ENCODE measurements at places on chromosomes 2 and 18.

GRCh38 chr18:79050005-79050404, 19.2 kb upstream of the ATP9B start:
- DNase-seq, result no peak

DNA sequence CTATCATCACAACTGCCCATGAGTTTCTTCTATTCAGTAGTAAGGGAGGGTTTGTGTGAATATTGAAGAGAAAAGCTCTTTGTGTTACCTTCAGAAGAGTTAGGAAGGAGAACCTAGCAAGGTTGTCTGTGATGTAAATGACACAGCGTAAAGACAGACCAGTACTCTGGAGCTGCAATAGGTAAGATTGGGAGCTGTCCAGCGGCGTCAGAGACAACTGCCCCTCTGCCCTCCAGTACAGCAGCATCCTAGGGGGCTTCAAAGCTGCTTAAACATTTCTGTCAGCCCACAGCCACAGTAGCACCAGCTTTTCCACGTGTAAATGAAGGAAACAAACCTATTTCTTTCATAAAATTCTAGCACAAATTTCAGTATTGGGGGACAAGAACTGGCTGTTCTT, 34.5 kb downstream of the NYAP2 start:
- DNase-seq, result no peak

DNA sequence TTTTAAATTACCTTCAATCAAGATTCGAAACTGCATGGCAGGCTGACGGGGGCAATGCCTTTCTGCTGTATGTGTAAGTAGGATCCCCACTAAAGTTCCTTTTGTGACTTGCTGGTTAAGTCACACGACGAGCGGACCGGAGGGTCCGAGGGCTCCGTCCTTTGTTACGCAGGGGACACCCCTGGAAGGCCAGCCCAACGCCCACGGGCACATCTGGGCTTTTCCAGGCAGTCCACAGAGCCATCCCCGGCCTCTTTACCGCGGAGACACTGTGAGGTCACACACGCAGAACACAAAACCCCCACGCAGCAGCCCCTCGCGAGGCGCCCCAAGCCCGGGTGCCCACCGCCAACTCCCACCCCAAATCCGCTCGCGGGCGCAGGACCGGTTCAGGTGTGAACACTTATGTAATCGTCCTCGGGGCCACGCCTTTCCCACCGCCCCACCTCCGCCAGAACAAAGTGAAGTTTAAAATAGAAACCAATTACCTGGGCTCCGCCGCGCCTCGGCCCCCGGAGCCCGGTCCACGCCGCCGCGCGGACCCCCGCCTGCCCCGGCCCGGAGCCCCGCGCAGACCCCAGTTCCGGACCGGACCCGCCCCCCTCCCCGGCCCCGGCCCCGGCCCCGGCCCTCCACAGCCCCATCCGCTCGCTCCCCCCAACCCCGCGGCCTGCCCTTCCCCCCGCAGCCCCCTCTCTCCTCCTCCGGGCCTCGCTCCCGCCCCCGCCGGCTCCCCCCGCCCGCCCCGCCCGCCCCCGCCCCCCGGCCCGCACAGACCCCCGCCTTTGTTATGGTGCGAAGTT, 4.2 kb downstream of the ZNF516 start:
- DNase-seq, result peak; percentile 32

DNA sequence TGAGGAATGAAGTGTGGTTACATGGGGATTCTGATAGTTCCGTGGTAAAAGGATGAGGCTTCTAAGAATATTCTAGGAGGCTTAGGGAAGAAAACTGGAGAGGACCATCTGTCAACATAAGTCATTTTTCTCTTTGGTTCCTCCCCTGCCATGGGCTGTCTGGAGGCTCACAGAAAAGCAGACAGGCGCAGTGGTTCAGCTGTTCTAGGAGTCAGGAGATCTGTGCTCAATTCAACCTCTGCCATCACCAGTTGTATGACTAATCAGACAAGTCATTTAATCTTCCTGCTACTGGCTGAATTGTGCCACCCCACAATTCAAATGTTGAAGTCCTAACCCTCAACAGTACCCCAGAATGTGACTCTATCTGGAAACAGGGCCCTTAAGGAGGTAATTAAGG, 36.4 kb downstream of the ADAM17 start:
- no peak for DNase-seq

DNA sequence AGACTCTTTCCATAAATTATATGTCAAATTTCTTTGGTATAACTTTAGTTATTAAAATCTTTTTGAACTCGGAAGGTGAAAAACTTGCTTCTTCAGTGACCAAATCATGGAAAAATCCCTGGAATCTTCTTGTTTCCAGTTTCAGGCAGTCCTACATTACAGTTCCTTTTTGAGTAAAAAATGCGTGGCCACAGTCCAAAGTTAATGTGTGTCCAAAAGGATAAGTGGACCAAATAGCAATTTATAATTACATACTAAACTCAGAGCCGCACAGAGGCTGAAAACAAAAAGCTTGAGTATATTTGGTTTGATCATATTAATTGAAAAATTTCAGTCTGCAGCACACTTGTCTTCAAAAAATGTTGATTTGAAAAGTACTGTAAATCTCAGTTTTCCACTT, 28.4 kb upstream of the DYNC2LI1 start:
- DNase-seq, result no peak

DNA sequence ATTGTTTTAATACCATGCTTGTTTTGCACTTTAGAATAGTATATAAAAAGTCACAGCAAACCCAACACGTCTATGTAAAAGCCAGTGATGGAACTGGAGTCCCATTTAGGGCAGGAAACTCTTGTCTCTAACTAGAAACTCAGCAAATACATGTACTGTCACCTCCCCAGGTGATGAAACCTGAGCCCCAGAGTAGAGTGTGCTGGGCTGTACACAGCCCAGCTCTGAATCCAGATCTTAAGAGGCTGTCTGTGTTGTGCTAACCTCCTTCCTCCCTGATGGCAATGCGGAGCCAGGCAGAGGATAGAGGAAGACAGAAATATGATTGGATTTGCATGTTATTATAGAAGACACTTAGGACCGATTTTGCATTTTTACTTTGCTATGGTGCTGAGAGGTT, 317.5 kb upstream of the TRIB2 start:
- no peak for DNase-seq

- no peak for DNase-seq
These were observed 305.5 kb downstream of the PTPRM start for GRCh38 chr18:7872569-7872968.

DNA sequence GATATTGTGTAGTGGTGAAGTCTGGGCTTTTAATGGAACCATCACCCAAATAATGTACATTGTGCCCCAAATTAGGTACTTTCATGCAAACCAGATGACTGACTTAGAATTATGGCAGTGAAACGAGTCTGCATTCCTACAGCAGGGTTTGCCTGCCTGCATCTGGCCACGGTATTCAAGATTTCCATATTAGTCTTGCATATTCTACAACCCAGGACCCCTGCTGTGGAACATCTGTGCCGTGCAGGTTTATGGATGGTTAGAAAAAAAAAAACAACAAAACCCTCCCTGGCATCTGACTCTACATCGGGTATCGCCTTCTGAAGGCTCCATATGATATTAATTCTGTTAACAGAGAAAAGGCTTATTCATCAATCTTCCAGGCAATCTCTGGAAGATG, 394.8 kb downstream of the DCDC2C start:
- DNase-seq, result no peak

DNA sequence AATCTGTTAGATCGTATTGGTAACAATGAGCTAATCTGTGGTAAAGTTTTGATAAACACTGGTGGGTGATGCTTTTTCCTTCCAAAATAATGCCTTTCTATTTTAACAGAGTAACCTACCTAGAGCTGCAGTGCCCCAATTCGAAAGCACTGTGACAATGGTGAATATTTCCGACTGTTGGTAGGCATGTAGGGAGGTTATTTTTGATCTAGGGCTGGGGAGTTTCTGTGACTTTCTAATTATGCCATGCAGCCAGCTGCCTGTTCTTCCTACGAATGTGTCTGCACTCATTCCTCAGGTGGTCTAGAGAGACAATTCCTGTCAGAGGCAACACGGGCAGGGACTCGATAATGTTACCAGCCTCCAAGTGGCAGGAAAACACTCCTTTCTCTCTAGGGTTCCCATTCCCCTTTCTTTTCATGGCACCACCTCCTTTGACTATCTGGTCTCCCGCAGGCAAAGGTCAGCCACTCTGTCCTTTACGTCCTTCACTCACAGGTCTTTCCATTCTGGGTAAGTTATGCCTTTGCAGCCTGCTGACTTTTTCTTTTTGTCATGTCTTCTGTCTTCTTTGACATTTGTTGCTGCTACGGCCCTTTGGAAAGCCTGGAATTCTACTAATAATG, 167.2 kb upstream of the MGAT5 start:
- no peak for DNase-seq

GRCh38 chr2:11873356-11874154, 127.1 kb downstream of the LPIN1 start:
- no peak for DNase-seq

- DNase-seq, result no peak
These were observed 40.3 kb downstream of the MEX3C start for GRCh38 chr18:51157215-51157614.

GRCh38 chr2:207408086-207408794, 121.5 kb upstream of the CREB1 start:
- peak; percentile 98 for DNase-seq

DNA sequence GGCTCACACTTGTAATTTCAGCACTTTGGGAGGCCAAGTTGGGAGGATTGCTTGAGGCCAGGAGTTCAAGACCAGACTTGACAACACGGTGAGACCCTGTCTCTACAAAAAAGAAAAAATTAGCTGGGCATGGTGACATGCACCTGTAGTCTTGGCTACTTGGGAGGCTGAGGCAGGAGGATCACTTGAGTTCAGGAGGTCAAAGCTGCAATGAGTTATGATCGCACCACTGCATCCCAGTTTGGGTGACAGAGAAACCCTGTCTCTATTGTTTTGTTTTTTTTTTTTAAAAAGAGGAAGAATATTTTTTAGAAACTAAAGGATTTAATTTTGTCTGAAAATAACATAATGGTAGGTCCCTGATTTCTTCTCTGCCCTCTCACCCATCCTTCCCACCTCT, 79.4 kb upstream of the TMEM200C start:
- no peak for DNase-seq
